ENCODE measurements at places on chromosomes 12 and 14. TPM values are rescaled to one million over a fixed set of nuclear protein-coding genes. Genes with fewer than 3 reads are reported as not detected.

PXMP2 gene
- total RNA-seq = 21.3 TPM

DPPA3 gene
- total RNA-seq = not detected

BORCS5 gene
- total RNA-seq = 7.8 TPM

BCL11B gene
- total RNA-seq = 0.23 TPM

NANOG gene
- 0.62 TPM for total RNA-seq

MIPOL1 gene
- 12.8 TPM for total RNA-seq

KRT77 gene
- not detected for total RNA-seq

SERPINA12 gene
- not detected for total RNA-seq

GRCh38 chr14:91464615-91465205 is 45.4 kb downstream of the PPP4R3A start:
- DNase-seq = no peak

DNA sequence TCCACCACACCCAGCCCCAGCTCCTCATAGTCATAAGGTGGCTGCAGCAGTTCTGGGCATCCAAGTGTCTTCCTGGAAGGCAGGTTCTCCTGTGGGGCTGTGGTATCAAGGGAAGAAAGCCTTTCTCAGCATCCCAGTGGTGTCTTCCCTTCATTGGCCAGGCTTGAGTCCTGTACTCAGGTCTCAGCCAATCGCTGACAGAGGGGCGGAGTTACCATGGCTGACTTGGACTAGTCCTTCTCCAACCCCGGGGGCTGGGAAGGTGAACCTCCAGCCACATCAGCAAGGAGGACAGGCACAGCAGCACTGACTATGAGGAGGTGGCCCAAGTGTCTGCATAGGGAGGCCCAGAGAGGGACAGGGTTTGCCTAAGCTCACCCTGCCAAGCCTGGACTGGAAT is 64.0 kb upstream of the SLC24A4 start:
- no peak for DNase-seq

DNA sequence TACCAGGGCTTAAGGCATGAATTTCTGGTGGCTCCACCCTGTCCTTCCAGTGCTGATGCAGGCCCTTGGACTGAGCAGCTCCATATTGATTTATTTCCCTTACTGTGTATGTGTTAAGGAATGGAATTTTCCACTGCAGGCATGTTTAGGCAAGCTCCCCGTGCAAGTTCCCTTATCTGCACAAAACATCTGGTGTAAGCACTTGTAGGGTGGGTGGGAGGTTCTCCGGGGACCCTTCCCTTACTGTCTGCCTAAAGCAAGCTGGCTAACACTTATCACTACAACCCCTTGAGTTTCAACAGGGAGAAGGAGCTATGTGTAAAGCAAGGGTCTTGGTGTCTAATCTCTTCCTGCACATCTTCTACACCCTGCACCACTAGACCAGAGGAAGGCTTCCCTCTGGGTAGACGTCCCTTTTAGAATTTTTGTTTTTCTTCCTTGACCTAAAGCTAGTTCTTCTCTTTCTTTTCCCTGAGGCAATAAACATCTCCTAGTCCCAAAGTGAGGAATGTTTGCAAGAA is 22.0 kb upstream of the DRAM1 start:
- DNase-seq = no peak

GRCh38 chr14:94292872-94293577 is at the start of gene SERPINA10:
Gene SERPINA10 (minus strand): TSS chr14:94293268. CDS start chr14:94290593, 2,675 bp downstream.
- no peak for DNase-seq

DNA sequence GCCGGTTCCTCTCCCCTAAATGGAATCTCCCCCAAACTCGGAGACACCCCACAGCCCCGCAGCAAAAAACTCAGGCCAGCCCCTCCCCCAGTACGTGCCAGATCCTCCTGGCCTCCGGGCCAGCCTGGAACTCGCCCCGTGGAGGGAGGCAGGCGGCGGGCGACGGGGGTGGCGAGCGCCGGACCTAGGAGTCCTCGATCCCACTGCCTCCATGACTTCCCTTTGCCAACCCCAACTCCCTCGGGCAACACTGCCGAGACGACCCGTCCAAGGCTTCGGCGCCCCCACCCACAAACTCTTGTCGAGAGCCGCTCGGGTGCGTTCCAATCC is 400 bp downstream of the ADCY6 start:
- no peak for DNase-seq

DNA sequence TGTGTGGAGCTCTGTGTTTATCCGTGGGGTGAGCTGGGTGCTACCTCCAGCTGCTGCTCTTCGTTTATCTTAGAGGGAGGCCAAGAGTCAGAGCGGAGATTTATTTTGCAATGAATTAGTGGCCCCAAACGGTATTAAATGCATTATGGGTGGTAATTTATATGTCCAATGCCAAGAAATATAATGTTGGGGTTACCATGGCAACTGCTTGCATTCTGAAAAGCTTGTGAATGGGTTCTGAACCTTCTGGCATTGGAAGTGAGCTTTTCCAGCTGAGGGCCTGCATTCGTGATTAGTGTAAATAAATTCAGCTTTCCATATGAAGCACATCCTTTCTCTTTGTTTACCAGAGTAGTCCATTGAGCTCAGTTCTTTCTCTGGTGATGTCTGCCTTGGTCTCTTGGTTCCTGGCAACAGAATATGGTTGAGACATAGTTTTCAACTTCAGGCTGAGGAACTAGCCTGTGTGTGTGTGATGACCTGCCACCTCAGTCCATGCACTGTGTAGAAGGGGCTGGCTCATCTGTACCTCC is 51.8 kb downstream of the TRAF3 start:
- no peak for DNase-seq

DNA sequence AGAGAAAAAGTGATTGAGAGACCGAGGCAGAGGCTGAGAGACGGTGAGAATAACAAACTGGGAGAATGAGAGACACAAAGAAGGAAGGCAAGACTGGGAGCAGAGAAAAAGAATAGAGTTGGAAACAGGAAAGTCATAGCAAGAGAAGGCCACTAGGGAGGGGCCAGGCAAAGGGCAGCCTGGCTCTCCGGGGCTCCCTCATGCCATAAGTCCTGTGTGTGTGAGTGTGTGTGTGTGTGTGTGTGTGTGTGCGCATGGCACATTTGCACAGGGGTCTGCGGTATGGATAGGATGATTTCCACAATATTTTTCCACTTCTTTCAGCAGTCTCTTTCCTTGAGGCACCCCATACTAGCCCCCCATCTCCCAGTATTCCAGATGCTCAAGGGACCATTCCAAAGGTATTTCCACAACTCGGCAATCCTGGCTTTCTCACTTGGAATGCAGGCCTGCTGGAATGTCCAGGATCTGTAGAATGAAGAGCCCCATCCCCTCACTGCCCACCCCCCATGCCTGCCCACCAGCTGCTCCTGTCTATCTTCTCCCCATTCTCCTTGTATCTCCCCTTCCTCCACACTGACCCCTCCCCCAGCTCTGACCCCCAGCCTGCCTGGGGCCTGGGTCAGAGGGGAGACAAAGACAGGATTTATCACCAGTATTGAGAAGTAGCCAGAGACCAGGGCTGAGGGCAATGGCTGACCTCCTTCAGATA is 9.0 kb downstream of the GPR84 start:
- DNase-seq = no peak

- DNase-seq = no peak
These were observed 11.0 kb upstream of the RPS6KL1 start for GRCh38 chr14:74934041-74934440.

- DNase-seq = no peak
These were observed 4.1 kb upstream of the DYNC1H1 start for GRCh38 chr14:101960225-101960624.

GRCh38 chr14:32607399-32607798 is 278.3 kb downstream of the AKAP6 start:
- no peak for DNase-seq

DNA sequence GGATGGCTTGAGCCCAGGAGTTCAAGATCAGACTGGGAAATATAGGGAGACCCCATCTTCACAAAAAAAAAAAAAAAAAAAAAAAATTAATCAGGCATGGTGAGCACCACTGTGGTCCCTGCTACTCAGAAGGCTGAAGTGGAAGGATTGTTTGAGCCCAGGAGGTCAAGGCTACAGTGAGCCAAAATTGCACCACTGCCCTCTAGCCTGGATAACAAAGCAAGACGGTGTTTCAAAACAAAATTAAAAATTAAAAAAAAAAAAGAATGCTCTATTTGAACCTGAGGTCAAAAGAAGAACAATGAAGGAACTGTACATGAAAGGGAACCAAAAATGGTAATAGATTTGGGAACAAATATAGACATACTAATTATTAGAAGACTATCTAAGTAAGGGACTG is 40.4 kb downstream of the BMP4 start:
- no peak for DNase-seq
